Sciatic nerve (tissue), 2 donors: ENCODE measurements at places on chromosomes 6 and 20.

DNA sequence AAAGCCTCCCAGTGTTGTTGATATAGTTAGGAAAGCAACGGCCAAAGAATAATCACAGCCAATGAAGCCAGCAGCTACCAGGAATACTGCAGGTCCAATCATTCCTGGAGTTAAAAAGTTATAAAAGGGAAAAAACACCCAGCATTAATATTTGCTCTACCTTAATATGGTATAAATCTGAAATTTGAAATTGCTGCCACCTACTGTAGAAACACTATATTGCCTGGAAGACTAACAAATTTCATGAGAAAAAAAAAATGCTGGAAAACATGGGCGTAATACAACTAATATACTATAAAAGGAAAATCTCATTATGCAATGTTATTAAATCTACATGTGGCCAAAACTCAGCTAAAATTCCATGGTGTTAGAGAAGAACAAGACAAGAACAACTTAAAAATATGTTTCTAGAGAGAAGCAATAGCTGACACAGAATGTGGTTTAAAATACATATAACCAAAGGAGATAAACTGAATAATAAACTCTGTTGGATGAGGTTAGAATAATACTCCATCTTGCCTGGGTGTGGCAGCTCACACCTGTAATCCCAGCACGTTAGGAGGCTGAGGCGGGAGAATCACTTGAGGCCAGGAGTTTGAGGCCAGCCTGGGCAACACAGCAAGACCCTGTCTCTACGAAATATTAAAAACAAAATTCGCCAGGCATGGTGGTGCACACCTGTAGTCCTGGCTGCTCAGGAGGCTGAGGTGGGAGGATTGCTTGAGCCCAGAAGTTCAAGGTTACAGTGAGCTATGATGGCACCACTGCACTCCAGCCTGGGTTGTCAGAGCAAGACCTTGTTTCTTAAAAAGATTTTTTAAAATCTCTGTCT is 43.1 kb downstream of the SLC17A5 start:
- no peak for DNase-seq

DNA sequence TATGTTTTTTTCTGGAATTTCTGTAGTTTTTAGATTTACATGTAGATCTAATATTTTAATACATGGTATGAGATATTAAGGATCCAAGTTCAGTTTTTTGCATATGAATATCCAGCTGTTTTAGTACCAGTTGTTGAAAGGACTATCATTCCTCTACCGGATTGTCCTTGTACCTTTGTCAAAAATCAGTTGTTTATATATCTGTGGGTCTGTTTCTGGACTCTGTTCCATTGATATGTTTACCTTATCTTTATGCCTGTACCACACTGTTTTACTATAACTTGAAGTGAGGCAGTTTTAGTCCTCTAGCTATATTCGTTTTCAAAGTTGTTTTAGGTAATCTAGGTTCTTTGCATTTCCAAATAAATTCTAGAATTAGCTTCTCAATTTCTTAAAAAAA is 47.7 kb downstream of the CBFA2T2 start:
- DNase-seq, result no peak

DNA sequence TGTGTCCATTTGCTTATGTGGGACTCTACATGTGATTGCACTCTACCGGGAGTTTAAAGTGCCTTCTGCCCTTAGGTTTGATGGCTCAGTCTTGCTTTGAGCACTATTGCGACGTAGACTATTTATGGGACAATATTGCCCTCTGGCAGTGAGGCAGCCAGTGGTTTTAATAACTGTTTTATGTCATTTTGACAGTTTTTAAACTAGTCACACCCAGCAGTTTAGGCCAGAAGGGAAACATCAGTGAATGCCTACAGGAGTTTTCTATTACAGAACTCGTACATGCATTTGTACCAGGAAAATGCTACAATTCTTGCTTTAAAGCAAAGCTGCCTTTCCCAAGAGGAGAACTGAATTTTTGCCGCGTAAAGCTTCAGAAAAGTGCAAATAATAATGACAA is 813.7 kb downstream of the KIF16B start:
- no peak for DNase-seq

GRCh38 chr6:159716247-159717096 is 10.8 kb upstream of the WTAP start:
- no peak for DNase-seq

GRCh38 chr6:107323133-107323785 is 136.1 kb downstream of the PDSS2 start:
- no peak for DNase-seq

DNA sequence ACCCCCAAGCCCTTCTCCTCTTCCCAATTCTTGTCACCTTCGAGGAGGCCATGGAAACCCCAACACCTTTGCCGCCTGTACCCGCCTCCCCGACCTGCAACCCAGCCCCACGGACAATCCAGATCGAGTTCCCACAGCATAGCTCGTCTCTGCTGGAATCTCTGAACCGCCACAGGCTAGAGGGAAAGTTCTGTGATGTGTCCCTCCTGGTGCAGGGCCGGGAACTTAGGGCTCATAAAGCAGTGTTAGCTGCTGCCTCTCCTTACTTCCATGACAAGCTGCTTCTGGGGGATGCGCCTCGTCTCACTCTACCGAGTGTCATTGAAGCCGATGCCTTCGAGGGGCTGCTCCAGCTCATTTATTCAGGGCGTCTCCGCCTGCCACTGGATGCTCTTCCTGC is 675 bp downstream of the ZBTB9 start:
- no peak for DNase-seq

- DNase-seq, result peak; percentile 77
These were observed 1.9 kb downstream of the JARID2 start for GRCh38 chr6:15247500-15248450.

- DNase-seq, result no peak
These were observed 45.8 kb downstream of the GINS1 start for GRCh38 chr20:25453035-25453810.

DNA sequence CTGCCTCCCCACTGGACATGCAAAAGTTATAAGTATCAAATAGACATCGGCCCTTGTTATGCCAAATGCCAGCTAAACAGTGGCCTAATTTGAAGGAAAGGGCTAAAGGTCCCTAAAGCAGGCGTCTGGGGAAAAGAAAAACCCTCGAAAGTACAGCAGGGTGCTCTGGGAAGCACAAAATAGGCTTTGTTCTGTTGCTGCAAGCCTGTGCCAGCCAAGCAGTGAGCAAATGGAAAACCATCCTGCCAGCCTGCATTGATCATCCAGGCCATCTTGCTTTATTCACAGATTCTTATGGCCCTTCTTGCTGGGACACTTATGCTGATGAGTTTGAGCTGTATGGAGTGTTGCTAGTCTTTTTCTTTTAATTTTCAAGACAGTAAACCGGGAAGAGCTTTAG is 62.2 kb upstream of the PLEKHG1 start:
- no peak for DNase-seq

DNA sequence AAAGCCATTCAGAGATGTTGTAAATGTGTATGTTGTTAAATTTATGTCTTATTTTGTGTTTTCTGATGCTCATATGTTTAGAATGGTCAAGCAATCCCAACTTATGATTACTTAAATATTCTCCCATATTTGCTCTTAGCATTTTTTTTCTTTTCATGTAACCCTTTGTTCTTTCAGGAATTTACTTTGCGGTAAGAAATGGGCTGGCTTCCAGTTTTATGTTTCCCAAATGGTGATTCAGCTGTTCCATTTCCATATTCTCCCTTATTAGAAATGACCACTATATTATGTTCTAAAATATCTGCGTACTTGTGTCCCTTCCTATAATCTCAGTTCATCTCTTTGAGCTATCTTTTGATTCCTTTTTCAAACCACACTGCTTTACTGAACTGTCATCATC is 113.7 kb downstream of the CDH26 start:
- DNase-seq, result no peak

DNA sequence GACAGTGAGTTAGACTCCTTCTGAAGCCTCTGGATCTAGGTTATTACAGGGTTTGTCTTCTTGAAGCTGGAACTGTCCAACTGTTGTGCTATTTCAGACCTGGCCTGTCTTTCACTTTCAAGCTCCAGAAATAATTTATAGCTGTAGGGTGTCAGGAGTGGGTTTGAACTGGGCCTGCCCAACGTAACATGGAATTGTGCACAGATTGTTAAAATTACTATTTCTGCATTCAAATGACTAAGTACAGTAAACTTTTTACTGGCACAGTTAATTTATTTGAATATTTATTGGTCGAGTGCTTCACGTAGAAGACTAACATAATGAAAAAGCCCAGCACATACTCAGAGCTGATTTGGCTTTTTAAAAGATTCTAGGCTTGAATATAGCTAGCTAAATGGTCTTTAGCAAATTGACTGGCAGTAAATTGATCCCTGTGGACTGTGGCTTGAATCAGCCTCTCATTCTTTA is 74.3 kb downstream of the ARID1B start:
- no peak for DNase-seq

DNA sequence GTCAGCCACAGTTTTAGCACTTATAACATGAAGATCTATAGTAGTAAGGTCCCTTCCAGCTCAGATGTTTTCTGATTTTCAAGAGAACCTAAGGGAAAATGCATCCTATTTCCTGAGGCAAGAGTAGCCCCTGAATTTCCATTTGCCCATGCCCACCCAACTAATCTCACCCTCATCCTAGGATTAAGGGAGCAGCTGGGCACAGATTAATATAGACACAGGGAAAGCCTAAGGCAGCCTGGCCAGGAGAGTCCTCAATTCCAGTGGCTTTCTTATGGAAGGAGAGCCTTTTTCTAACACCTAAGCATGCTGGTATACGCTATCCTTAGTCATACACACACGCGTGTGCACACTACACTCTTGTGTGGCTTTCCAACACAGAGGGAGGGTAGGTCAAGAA is 1.5 kb downstream of the APOBEC2 start:
- no peak for DNase-seq

DNA sequence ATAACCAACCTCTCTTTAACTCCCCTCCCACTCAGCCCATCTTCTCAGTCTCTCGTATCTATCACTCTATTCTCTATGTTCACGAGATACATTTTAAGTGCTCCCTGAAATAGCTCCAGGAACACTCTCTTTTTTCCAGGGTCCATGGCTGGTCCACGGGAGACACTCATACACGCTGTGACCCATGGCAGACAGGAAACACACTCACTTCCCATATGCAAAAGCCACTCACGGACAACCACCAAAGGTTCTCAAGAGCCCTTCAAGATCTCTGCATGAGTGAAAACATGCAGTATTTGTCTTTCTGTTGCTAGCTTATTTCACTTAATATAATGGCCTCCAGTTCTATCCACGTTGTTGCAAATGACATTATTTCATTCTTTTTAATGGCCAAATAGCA is 71.4 kb upstream of the PCSK2 start:
- no peak for DNase-seq

GRCh38 chr6:12751694-12752325 is 35.2 kb downstream of the PHACTR1 start:
- peak; percentile 66 for DNase-seq

DNA sequence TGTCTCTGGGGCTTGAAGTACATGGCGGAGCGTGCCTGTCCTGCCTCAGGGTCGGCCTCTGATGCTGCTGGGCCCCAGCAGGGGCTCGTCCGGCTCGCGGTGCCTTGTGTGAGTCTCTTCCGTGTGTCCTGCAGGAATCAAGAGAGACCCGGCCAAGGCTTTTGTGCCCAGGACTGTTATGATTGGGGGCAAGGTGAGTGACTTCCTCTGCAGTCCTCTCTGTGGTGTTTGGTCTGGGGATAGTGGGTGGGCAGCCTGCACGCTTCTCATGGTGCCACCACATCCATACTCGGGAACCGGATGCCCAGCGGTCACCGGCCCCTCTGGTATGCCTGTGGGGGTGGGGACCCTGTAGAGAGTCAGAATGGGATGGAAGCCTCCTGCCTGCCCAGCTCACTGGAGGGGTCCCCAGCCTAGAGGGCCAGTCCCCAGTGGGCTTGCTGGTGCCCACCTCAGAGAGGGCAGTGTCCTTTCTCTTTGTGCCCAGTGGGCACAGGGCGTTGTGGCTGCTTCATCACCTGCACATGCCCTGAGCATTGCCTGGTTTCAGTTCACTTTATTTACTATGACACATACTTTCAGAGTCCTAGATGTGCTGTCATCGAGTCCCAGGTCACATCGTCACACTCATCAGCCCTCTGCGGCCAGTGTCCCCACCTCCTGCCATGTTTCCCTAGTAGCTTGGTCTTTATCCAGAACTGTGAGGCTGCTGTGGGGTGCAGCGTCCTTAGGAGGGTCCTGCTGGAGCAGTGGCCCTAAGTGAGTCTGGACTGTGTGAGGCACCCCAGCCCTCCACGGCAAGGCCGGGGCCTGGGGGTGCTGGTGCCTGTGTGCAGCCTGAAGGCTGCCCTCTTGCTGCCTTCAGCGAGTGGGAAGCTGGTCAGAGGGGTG is 40.7 kb downstream of the PYGB start:
- DNase-seq, result peak; percentile 42

DNA sequence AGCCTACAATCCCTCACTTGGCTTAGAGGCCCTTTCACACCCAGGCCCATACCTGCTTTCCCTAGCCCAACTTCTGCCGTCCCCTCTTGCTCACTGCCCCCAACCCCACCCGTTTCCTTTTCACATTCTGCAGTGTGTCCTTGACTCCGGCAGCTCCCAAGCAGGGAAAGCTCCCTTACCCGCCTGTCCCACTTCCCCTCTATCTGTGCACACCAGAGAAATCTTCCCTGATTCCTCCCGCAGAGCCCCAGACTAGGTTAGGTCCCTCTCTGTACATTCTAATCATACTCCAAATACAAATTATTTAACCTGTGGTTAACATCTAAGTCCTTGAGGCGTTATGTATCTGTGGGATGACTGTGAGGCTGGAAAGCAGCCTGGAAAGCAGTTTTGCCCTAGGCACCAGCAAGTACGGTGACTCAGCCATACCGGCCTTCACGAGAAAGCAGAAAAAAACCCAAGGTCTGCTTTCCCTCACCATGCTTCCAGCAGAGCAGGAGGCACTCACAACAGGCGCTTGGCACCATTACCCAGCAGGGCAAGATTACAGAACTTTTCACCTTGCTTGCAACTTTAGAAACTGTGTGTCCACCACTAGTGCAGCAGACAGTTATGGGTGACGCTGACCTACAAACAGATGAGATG is 22.3 kb downstream of the ELOVL5 start:
- DNase-seq, result no peak

GRCh38 chr6:11214084-11214833 is 18.2 kb downstream of the NEDD9 start:
- no peak for DNase-seq

DNA sequence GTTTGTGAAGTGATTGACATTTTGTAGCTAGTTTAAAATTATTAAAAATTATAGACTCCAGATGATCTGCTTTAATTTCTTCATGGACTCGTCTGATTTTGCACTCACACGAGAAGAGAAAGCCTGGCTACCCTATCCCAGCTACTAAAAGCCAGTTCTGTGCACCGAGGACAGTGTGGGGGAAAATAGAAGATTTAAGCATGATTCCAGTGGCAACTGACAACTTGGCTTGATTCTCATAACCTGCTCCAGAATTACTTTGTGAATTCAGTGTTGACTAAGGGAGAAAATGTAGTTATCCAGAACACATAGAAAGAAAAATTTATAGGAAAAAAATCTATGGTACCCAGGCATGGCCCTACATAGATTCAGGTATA is 88.7 kb downstream of the SNAP25 start:
- DNase-seq, result no peak

GRCh38 chr6:29870104-29870503 is 42.5 kb downstream of the HLA-G start:
- no peak for DNase-seq

- DNase-seq, result peak; percentile 79
These were observed 12.7 kb downstream of the DYNLRB1 start for GRCh38 chr20:34528921-34529297.

GRCh38 chr6:30194797-30195690 is 18.2 kb downstream of the TRIM26 start:
- DNase-seq, result no peak

GRCh38 chr6:16352258-16352635 is 113.9 kb downstream of the GMPR start:
- DNase-seq, result no peak

GRCh38 chr20:57317316-57317788 is 12.3 kb upstream of the SPO11 start:
- DNase-seq, result no peak
